ENCODE measurements at places on chromosomes 1 and 21. TPM values are rescaled to one million over a fixed set of nuclear protein-coding genes. Genes with fewer than 3 reads are reported as not detected.
A peak's percentile ranks its signal among the peaks of the same experiment; 100 is the strongest.

DNA sequence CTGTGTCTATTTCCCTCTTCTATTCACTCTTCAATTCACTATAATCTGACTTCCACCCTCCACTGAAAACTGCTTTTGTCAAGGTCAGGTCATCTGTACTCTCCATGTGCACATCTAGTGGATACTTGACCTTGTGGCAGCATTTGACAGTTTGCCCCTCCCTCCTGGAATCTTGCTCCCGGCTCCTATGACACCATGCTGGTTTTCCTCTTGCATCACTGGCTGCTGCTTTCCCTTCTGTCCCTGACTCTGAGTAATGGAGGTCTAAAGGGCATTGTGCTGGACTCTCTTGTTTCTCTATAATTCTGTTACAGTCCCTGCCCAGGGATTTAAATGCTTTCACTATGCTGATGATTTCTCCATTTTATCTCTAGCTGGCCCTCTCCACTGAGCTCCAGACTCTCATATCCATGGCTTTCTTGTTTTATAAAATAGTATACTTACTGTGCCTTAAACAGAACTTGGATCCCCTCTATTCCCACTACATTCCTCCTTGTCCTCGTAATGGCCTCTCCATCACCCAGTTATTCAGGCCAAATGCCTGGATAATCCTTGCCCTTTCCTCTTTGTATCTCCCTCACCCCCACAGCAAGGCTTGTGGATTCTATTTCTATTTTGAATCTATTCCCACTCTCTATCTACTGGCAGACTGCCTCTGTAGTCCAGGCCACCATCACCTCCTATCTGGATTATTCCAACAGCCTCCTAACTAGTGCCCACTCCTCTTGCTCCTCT, 36.8 kb upstream of the PODN start:
- no peaks in the 10 kb centered on the region for H3K27me3 ChIP-seq
- no peaks in the 10 kb centered on the region for H3K4me1 ChIP-seq
- no peak overlapping the region for H3K4me3 ChIP-seq
- H3K27ac ChIP-seq: no peak overlapping the region

DNA sequence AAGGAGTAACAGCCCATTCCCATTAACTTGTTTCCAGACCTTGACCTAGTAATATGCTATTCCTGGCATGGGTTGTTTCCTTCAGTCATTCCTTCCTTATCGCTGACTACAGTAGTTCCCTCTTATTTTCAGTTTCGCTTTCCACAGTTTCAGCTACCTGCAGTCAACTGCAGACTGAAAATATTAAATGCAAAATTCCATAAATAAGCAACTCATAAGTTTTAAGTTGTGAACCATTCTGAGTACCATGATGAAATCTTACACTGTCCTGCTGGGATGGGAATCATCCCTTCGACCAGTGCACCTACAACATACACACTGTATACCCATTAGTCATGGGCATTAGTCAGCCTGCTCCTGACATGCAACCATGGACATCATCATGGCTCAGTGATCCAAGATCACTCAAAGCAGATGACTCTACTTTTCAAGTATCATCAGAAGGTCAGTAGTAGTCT, 66.7 kb downstream of the CCDC30 start:
- peak overlapping the region; percentile 42 for H3K4me3 ChIP-seq
- H3K4me1 ChIP-seq: no peaks in the 10 kb centered on the region
- no peaks in the 10 kb centered on the region for H3K27me3 ChIP-seq
- H3K36me3 ChIP-seq: no peaks in the 10 kb centered on the region
- DNase-seq: peak; percentile 80
- H3K27ac ChIP-seq: no peak overlapping the region

- H3K4me1 ChIP-seq: no peaks in the 10 kb centered on the region
- DNase-seq: no peak
- no peaks in the 10 kb centered on the region for H3K36me3 ChIP-seq
- no peak overlapping the region for H3K27ac ChIP-seq
Observed at GRCh38 chr1:29429656-29430055, 193.3 kb downstream of the PTPRU start.

GRCh38 chr1:166905900-166906299, 29.8 kb upstream of the TADA1 start:
- H3K4me1 ChIP-seq: no peaks in the 10 kb centered on the region
- H3K4me3 ChIP-seq: no peak overlapping the region
- no peak overlapping the region for H3K27ac ChIP-seq
- no peaks in the 10 kb centered on the region for H3K36me3 ChIP-seq
- H3K27me3 ChIP-seq: peaks cover 5% of the 10 kb centered on the region

The PEX14 gene
- total RNA-seq: 36.0 TPM

All from Panc1 (cell line).